Putamen (tissue), 1 donor: ENCODE measurements at places on chromosomes 13 and 19.

- DNase-seq: no peak
These were observed 47.6 kb upstream of the MAP3K10 start for GRCh38 chr19:40143612-40144011.

- no peak for DNase-seq
These were observed 6.8 kb upstream of the RGL3 start for GRCh38 chr19:11425719-11426457.

DNA sequence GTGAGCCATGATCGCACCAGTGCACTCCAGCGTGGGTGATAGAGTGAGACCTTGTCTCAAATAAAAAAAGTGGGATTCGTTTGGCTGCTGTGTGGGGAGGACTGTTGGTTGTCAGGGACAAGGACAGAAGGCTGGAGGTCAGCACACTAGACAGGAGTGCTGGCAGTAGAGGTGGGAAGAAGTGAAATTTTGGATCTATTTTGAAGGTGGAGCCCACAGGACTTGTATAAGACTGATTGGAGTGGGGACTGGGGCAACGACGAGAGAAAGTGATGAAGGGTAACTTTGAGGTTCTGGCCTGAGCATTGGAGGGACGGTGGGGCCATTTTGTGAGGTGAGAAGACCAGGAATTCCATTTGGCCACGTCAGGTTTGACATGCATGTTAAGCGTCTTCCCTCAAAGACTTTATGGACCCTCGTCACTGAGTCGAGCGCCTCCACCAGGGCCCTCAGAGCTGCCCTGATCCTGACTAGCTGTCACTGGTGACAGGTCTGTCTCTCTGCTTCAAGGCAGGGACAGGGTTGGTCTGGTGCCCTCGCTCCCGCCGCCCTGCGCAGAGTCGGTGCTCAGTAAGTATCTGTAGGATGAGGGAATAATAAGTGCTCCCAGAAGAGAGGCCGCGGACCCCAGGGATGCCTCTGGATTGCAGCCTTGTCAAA lies 673 bp downstream of the CTU1 start:
- DNase-seq: no peak

- DNase-seq: peak; percentile 16
These were observed 881.9 kb downstream of the SLITRK6 start for GRCh38 chr13:84917252-84917878.

GRCh38 chr13:113647351-113648215 lies 10.4 kb downstream of the ATP4B start:
- DNase-seq: peak; percentile 81
